ENCODE measurements at places on chromosomes 5 and 9. TPM values are rescaled to one million over a fixed set of nuclear protein-coding genes. Genes with fewer than 3 reads are reported as not detected.

FYB1 gene
- polyA plus RNA-seq: 21.0 TPM

DNA sequence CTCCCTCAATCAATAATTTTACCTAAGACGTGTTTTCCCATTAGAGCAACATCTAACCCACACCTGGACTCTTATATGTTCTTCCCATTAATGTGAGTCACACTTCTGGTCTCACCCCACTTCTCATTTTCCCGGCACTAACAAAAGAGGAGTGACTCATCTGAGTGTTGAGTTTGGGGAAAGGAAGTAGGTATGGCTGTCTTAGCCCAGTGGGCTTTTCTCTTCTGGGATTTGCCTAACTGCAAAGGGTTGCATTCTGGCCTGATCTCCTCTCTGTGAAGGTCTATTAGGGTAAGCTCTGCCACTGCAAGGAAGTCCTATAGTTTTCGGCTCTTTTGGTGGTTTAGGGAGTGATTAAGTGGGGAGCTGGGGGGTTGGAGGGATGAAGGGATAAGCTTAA, 195.6 kb downstream of the KIAA0825 start:
- DNase-seq: no peak

DNA sequence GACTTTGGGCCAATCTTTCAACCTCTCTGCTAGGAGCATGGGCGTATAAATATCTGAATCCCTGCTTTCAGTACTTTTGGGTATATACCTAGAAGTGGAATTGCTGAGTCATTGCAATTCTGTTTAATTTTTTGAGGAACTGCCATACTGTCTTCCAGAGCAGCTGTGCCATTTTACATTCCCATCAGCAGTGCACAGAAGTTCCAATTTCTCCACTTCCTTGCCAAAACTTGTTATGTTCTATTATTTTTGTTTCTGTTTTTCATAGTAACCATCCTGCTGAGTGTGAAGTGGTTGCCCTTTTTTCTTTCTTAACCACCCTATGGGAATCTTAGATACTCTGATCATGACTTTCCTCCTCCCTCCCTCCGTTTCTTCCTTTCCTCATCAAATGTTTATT, 11.1 kb upstream of the CCIN start:
- DNase-seq: peak; percentile 58

DNA sequence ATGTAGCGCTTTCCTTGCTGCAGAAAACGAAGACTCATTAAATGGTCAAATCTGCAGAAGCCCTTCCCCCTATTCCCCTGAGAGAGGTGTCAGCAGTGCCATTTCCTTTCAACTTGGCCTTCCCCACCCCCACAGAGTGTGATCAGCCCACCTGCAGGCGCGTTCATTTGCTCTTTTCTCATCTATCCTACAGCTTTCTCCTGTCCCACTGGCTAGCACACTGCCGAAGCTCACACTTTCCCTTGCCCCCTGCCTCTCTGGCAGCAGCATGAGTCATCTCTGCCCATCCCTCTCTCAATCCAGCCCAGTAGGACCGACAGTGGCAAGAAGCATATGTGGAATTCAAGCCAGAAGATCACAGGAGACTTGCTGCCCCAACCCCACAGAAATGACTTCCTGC, 213.8 kb downstream of the FAM114A2 start:
- no peak for DNase-seq

All from spleen (tissue), 13 donors.